ENCODE measurements at places on chromosomes 3 and 15.

- no peak for DNase-seq
- H3K36me3 ChIP-seq, result no peaks in the 10 kb centered on the region
- no peak overlapping the region for H3K27ac ChIP-seq
- no peaks in the 10 kb centered on the region for H3K27me3 ChIP-seq
- peaks cover 13% of the 10 kb centered on the region for H3K4me1 ChIP-seq
Measured at GRCh38 chr15:69855258-69856000, 242.3 kb downstream of the TLE3 start.

DNA sequence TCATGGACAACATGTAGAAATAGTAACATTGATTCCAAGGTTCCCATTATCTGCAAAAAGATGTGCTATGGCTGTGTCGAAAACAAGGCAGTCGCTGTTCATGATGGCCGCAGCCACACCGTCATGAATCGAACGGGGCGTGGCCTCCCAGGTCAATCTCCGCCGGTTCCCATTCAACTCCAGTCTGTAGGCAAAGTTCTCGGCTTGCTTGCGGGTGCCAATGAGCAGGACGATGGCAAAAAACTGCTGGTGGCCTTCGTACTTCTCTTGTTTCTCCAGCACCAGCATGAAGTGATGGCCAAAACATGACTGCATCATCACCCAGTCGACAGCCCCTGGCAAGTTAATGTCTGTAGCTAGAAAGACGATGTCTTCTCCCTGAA is 20.8 kb downstream of the SIAH2 start:
- DNase-seq, result no peak
- H3K27me3 ChIP-seq, result no peaks in the 10 kb centered on the region
- peak overlapping the region; percentile 29 for H3K4me3 ChIP-seq
- peaks cover 100% of the 10 kb centered on the region for H3K4me1 ChIP-seq
- peaks cover 66% of the 10 kb centered on the region for H3K36me3 ChIP-seq

DNA sequence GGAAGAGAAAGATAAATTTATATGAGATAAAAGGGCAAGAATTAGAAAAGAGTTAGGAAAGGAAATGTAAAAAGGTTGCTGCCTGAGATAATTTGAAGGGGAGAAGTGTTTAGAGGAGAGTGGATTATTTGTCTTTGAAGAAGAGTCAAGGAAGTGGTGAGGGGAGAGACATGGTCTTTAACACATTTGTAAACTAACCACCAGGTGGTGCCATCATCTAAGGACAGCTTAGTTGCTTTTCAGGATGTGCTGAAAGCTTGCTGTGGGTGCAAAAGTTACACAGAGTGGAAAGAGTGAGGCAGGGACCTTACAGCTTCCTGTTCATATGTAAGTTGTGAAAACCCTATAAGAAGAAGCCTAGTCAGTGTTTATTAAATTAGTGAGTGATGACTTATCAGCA is 114.1 kb upstream of the DNAJC19 start:
- no peaks in the 10 kb centered on the region for H3K27me3 ChIP-seq
- peak; percentile 29 for DNase-seq
- no peaks in the 10 kb centered on the region for H3K4me1 ChIP-seq
- no peaks in the 10 kb centered on the region for H3K36me3 ChIP-seq
- H3K4me3 ChIP-seq, result no peak overlapping the region
- H3K27ac ChIP-seq, result no peak overlapping the region

GRCh38 chr3:122146466-122146865 is 37.0 kb upstream of the CASR start:
- peaks cover 2% of the 10 kb centered on the region for H3K27me3 ChIP-seq
- peak overlapping the region; percentile 83 for H3K27ac ChIP-seq
- H3K4me1 ChIP-seq, result peaks cover 32% of the 10 kb centered on the region
- H3K36me3 ChIP-seq, result peaks cover 2% of the 10 kb centered on the region
- no peak overlapping the region for H3K4me3 ChIP-seq
- DNase-seq, result peak; percentile 88

DNA sequence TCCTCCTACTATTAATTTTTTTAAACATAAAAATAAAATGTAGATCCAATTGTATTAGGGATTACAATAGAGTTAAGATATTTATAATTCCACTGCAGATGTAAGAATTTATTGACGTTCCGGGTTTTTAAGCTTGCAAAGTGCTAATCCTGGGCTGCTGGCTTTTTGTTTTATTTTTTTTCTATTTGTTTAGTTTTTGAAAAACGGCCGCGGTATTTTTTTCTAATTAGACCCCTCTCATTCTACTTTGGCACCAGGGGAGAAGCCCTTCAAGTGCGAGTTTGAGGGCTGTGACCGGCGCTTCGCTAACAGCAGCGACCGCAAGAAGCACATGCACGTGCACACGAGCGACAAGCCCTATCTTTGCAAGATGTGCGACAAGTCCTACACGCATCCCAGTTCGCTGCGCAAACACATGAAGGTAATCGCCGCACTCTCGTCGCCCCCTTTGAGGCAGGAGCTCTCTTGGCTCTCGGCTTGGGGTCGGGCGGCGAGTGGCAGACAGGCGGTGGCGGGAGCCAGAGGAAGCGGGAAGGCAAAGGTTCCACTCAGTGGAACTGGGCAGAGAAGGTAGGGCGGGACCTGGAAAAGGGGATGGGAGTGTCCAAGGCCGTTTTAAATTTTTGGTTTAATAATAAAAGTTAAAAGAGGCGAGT is 3.2 kb downstream of the ZIC1 start:
- no peak overlapping the region for H3K27ac ChIP-seq
- peaks cover 19% of the 10 kb centered on the region for H3K36me3 ChIP-seq
- H3K4me3 ChIP-seq, result no peak overlapping the region
- peaks cover 74% of the 10 kb centered on the region for H3K27me3 ChIP-seq
- peaks cover 44% of the 10 kb centered on the region for H3K4me1 ChIP-seq

DNA sequence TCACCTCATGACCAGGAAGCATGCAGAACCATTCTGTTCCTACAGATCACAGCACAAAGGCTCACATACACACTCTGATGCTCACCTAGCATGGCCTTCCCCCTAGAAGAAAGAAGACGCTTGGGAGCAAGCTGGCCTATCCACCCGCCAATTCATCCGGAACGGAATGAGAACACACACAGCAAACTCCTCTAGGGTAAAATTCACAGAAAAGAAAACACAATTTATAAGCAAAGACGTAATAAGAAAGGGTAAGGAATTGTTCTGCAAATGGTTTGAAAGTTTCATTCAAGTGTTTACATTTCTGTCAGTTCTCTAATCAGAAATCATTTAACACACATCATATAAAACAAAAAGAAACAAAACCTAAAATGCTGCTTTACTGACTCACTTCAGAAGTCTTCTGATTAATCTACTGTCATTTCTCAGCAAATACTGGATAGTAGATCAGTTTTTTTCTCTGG is 218.1 kb downstream of the OSBPL10 start:
- H3K4me3 ChIP-seq, result no peak overlapping the region
- peaks cover 2% of the 10 kb centered on the region for H3K27me3 ChIP-seq
- DNase-seq, result no peak
- peak overlapping the region; percentile 29 for H3K27ac ChIP-seq
- H3K36me3 ChIP-seq, result no peaks in the 10 kb centered on the region

GRCh38 chr3:180284331-180285110 is 247.8 kb upstream of the PEX5L start:
- H3K27me3 ChIP-seq, result peaks cover 2% of the 10 kb centered on the region
- no peak for DNase-seq
- no peaks in the 10 kb centered on the region for H3K4me1 ChIP-seq
- H3K27ac ChIP-seq, result no peak overlapping the region

DNA sequence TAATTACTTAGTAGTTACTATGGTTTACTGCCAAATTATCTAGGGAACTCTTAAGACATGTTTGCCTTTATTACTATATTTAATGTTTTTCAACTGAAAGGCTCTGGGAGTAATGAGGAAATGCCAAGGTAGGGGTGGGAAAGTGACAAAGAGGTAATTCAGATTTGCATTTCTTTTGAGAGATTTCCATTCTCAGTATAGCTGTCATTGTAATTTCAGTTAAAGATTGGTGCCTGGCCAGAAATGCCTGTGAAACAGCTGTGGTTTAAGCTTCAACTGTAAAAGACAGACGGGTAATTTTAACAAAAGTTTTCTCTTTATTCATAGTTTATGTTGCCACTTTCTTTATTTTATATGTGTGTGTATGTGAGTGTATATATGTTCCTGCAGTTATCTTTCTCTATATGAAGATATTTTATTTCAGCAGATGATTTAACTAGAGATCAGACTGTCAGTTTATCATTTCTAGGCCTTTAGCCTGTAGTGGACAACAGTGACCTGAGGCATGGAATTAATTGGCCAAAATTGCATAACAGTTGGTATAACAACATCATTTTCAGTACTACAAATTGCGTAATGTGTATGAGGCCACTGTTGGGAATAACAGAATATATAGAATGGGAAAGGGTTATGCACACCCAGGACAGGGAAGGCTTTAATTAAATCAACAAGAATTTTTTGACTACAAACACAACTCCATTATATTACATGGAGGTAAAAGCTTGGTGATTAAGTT is 119.0 kb downstream of the BBX start:
- no peak overlapping the region for H3K27ac ChIP-seq
- H3K36me3 ChIP-seq, result peaks cover 2% of the 10 kb centered on the region
- H3K4me3 ChIP-seq, result no peak overlapping the region

- no peaks in the 10 kb centered on the region for H3K27me3 ChIP-seq
- peak overlapping the region; percentile 92 for H3K27ac ChIP-seq
- no peak overlapping the region for H3K4me3 ChIP-seq
- H3K36me3 ChIP-seq, result peaks cover 4% of the 10 kb centered on the region
- H3K4me1 ChIP-seq, result peaks cover 67% of the 10 kb centered on the region
- no peak for DNase-seq
Measured at GRCh38 chr15:63858881-63859280, 25.1 kb upstream of the HERC1 start.

GRCh38 chr3:194140520-194141414 is 4.8 kb downstream of the HES1 start:
- no peaks in the 10 kb centered on the region for H3K36me3 ChIP-seq
- H3K4me1 ChIP-seq, result peaks cover 31% of the 10 kb centered on the region
- peak; percentile 55 for DNase-seq
- H3K27ac ChIP-seq, result no peak overlapping the region
- peak overlapping the region; percentile 32 for H3K4me3 ChIP-seq

Measured in activated CD4-positive, alpha-beta T cell treated with anti-CD3 and anti-CD28 coated beads for 36 hours (primary cell).